ENCODE measurements at places on chromosomes 2 and 18.

DNA sequence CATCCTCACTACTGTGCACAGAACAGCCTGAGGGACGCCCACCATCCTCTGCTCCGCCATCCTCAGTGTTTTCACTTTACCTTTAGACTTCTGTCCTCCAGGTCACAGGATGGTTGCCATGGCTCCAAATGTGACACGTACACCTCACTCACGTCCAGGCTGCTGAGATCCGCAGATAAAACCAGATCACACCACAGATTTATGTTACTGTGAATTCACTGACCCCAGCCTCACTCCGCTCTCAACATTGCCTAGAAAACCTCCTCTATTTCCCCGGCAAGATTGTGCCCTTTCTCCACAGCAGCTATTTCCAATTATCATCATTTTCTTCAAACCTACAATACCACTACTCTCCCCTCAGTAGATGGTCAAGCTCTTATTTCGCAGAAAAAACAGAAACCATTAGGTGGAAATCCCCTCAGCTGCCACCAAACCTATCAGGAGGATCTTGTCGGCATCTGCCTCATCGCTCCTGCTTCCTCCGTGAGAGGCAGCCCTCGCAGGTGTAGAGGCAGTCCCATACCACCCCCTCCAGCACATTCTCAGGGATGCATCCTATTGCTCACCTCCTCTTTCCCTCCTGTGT lies 49.8 kb upstream of the SLC1A4 start:
- no peak for DNase-seq

- no peak for DNase-seq
These were observed 20.3 kb downstream of the RAB3GAP1 start for GRCh38 chr2:135072125-135072997.

DNA sequence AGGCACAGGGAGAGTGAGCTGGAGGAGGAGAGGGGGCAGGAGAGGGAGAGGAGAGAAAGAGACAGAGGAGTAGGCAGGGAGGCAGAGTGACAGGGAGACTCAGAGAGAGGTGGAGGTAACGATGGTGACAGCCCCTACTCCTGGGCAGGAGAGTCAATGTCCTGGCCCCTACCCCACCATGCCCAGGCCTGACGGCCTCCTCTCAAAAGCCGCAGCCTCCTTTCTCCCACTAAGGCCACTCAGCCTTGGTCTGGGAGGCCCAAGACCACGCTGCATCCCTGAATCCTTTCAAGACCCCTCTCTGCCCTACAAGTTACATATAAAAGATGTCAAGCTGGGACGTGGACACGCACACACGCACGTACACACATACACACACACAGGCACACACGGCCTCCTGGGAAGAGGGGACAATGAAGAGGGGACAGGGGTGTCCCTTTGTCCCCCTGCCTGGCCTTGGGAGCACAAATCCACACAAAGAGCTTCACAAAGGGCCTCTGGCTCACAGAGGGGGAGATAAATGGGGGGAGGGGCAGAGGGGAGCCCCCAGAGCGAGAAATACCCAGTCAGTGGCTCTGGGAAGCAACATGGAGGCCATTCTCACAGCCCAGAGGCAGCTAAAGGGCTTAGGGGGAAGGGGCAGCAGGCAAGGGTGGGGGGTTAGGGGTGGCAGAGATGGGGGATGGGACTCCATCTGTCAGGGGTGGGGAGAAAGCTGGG lies 19.5 kb upstream of the TNS1 start:
- DNase-seq = no peak

DNA sequence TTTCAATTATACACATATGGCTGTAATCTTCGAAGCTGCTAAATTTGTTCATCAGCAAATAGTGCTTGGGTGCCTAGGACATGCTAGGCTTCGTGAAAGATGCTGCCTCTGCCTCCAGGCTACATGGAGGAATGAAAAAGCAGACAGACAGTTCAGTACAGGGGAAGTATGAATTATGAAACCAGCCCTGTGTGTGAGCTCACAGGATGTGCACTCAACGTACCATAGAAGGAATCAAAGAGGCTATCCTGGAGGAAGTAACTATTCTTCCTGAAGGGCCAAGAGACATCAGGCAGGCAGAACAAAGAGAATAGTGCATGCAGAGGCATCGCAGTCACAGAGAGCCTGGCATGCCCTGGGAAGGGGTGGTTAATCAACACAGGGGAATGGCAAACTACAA lies 61.4 kb downstream of the DYM start:
- no peak for DNase-seq

GRCh38 chr18:2653467-2653866 lies 2.1 kb upstream of the SMCHD1 start:
- DNase-seq = no peak

- DNase-seq = no peak
These were observed 243.6 kb downstream of the PID1 start for GRCh38 chr2:229027353-229028105.

- DNase-seq = peak; percentile 64
These were observed 2.1 kb upstream of the PCBP1 start for GRCh38 chr2:70084973-70085710.

DNA sequence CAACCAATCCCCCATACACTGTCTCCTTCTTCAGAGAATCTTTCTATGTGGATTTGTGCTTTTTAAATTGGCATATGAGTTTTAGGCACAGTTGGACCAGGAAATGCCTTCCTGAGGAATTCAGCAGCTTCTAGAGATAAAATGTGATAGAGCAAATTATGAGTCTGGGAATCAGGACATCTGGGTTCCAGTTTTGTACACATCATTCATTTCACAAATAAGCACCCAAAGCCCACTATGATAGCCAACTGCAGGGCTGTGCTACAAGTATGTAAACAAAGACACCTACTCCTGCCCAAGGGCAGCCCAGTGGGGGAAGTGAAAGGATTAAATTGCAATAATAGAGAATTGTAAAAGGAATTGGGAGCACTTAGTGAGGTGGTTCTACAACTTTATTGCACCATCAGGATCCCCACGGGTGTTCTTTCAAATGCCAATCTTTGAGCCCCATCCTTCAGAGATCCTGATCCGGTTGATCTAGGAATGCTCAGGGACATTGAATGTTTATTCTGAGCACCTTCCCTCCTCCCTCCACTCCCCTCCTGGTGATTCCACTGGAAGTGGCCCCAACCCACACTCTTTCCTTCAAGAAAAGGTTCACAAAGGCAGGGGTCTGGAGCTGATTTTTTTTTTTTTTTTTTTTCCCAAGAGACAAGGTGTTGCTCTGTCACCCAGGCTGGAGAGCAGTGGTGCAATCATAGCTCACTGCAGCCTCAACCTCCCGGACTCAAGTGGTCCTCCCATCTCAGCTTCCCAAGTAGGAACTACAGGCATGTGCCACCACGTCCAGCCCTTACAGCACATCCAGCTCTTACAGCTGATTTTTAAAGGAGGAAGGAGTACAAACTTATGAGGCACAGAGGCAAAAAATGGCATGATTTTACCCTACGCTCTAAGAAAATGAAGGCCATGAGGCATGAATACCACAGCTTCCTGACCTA lies 11.1 kb upstream of the KCMF1 start:
- no peak for DNase-seq

DNA sequence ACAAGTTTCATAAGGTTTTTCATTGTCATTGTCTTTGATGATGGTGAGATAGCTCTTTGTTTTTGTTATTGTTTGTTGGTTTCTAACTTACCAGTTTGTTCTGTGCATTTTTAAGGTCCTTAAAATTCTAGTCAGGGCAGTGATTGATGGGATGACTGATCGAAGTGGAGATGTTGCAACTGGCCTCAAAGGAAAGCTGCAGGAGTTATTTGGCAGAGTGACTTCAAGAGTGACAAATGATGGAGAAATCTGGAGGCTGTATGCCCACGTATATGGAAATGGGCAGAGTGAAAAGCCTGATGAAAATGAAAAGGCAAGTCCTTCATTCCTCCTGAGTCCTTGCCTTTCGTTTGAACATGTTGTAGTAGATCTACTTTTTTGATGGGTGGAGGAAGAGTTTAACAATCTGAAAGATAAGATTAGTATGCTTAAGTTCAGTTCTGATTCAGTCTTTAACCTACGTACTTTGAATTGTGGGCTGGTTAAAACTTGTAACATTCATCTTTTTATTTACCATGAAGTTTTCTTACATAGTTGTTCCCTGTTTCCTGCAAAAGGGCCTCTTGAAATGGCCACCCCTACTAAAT lies 135.8 kb upstream of the LTBP1 start:
- DNase-seq = no peak

- DNase-seq = no peak
These were observed 13.1 kb upstream of the TMEM185B start for GRCh38 chr2:120236316-120236715.

DNA sequence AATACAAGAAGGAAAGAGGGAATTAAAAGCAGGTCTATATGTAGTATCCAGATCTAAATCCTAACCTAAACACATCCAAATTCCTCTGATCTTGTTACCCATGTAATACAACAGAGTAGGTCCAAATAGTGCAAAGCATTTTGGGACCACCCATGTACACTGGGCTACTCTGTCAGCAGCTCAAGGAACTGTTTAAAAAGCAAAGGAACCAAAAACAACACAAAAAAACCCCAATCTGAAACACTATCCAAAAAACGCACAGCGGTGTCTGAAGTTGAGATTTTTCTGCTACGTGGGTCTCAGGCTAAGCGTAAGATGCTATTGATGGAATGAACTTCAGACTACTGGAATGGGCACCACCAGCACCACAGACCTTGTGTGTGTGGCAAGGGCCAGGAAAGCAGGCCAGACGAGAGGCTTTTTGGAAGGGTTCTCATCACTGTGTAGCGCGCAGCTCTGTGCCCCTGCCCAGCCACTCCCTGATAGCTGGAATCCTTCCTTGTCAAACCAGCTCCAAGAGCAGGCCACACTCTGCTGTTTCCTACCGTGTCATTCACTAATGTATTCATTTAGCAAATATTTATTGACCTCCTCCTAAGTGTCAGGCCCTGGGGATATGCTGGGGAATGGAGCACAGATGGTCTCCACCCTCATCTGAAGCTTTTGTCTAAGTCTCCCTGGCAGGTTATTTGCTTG lies 101.4 kb downstream of the COLEC12 start:
- DNase-seq = no peak

GRCh38 chr2:47420214-47420613 lies 17.3 kb downstream of the MSH2 start:
- DNase-seq = no peak

DNA sequence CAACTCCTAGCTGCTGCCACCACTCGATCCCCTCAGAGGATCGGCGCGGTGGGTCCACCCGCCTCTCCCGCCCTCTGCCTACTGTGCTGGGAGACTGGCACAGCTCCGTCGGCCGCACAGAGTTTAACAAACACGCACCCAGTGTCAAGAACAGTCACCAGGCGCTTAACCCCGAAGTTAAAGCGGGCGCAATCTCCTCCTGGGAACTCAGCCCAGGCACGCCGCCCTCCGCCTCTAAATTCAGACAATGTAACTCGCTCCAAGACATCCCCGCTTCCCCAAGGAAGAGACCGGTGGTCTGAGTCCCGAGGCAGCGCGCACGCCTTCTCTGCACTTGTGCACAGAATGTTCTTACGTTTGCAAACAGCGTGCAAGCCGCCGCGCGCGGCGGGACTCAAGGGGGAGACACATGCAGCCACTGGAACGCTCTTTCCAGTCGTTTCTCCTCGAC lies 533 bp downstream of the CXCR4 start:
- peak; percentile 35 for DNase-seq

DNA sequence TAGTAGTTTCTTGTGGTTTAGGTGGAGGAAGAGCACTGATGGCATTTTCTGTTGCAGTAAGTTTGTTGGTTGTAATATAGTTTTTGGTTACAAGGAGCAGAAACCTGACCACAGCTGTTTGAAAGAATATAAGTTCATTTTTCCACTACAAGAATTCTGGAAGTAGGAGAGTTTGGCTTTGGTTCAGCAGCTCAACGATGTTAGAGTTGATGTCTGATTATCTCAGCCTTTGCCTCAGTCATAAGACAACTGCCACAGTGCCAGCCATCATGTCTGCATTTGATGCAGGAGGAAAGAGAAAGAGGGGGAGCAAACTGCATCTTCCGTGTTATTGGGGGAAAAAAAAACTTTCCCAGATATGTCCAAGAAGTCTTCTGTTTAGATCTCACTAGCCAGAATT lies 119.1 kb downstream of the LYPD1 start:
- no peak for DNase-seq

DNA sequence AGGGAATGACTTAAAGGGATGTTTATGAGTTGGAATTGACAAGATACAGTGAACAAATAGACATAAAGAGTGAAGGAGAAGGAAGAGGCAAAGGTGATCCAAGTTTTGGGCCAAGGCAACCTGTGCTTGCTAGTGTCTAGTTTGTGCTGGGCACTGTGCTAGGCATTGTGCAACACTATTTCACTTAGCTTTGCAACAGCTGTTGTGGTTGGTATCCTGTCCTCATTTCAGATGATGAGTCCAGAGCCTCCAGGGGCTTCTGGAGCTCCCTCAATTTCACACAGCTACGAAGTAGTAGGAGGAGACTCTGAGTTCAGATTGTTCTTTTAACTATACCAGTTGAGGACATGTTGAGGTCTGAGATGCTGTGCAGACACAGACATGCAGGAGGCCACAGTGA lies 18.1 kb upstream of the LOXHD1 start:
- DNase-seq = no peak

- DNase-seq = no peak
These were observed 42.2 kb upstream of the TBR1 start for GRCh38 chr2:161373942-161374341.

All from T follicular helper cell (primary cell).